ENCODE measurements at places on chromosomes 2 and 18.

GRCh38 chr2:135952891-135953290, 32.5 kb downstream of the DARS1 start:
- DNase-seq = no peak

DNA sequence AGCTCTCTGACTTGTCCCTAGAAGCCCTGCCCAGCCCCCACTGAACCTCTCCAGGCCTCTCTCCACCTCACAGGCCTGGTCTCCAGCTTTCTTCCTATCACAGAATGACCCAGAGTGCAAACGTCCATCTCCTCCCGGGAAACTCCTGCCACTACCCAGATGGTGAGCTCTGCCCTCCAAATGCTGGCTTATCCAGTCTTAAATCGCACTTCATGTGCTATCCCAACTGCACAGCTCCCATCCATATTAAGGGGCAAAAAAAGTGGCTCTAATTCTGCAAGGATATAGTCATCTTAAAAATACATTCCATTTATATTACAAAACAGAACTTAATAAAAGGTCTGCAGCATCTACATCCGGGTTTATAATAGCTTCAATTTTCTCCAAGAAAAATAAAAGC, 70.8 kb upstream of the CDC42EP3 start:
- no peak for DNase-seq

DNA sequence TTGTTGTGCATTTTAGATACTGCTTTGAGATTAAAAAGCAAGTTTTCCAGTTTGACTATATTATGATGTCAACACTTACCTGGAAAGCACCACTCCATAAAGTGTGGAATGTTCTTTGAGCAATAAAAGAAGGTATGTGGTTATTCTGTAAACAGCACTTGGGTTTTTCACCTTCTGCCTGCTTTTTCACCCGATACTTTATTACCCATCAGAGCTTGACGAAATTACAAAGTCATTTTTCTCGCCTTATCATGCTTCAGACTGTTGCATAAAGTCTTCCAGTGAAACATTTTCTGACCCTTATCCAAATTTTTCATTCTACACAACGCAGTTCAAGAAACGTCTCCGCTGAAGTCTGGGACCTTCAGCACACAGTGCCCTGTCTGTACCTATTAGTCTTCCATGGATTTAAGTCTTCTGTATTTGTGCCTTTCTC, 25.2 kb downstream of the CAB39 start:
- no peak for DNase-seq

GRCh38 chr2:48104418-48104817, 198.1 kb upstream of the FBXO11 start:
- no peak for DNase-seq

GRCh38 chr2:161122772-161123530, 37.3 kb upstream of the TANK start:
- DNase-seq = peak; percentile 78

DNA sequence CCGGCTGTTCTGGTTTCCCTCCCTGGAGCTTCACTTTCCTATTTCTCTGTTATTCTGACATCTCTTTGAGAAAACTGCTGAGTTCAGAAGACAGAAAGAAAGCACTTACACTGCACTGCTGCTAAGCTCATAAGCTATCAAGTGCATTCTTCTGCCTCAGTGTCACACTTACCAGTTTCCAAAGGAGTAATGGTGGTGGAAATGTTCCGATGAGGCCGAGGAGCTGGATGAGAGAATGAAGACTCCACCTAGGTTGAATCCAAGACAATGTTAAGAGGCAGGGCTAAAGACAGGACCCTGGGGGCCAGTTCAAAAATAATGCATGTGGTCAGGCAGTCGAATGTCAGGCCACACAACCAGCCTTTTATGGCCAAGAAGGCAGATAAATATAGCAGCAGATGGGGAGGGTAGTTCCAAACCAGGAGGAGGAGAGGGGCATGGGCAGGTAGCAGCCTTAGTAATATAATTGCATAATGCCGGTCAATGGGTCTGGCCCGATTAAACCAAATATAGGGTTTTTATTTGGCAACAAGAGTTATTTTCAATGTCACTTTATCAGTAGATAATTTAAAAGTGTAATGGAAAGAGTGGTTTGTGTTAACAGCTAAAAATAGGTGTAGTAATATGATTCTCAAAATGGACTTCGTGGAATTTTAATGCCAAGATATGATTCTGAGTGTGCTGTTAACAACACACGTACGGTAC, at the start of gene MYOM1:
MYOM1 (minus strand) TSS at position 338 of the 705 bp plus-strand sequence. CDS start 4,745 bp downstream, outside the sequence.
- DNase-seq = no peak

DNA sequence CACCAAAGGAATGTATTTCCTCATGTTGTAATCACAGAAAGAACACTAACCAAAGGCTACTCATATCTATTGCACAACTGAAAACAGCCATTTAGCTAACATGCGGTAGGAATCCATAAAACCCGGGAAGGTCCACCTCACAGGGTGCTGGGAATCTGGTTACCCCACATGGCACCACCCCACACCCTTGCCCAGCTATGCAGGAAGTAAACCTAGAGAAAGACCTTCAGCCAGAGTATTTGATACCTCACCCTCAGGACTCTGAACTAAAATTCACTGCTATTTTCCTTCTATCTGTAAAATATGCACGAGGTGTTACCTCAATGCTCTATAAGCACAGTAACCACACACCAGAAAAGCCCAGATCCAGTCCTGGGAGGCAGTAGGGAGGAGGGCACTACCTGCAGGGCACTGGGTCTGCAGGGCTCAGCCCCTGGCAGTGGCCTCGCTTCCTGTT, 45.8 kb downstream of the PTPN2 start:
- peak; percentile 75 for DNase-seq

DNA sequence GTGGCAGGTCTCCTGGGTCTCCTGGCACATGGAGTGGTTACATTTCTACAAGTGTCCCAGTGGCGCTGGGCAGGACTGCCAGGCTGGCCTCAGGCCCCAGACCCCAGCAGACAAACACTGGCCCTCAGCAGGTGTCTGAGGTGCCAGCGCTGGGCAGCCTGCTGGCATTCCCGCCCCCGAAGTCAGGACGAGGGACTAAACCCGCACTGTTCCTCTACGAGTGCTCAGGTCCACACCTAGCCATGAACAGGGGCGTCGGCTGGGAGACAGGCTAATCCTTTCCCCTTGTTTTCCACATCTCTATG, 12.8 kb downstream of the SNED1 start:
- DNase-seq = no peak

DNA sequence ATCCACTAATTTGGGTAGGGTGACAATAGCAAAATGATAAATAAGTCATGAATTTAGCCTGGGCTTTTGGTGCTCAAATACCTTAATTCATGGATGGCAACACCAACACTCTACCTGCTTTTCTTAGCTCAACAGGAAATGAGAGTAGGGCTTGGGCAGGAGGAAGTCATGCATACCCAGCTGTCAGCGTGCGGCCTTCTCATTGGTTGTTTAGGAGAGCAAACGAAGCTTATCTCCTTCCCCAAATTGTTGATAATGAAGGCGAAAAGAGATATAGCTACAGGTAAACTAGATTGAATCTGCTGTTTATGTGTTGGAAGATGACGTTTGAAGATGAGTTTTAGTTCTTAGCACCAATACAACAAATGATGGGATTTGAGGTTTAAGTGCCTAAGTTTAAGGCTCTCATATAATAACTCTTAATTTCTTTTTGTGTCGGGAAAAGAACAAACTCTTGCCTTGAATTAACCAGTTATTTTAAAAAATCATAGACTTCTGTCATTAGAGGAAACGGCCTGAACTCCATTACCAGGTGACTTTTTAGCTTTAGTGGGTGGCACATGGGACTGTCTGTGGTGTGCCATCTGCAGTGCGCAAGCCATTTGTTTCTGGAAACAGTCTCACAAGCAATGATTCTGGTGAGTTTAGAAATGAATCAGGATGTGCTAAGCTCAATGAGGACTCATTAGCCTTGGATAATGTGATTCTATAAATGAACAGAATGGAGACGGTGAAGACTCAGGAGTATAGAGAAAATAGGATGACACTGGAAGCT, 19.8 kb downstream of the MAP4K4 start:
- DNase-seq = no peak

- no peak for DNase-seq
Observed at GRCh38 chr2:134906726-134907125, 11.9 kb upstream of the CCNT2 start.

- DNase-seq = no peak
Observed at GRCh38 chr2:163621445-163622004, 114.3 kb downstream of the FIGN start.

DNA sequence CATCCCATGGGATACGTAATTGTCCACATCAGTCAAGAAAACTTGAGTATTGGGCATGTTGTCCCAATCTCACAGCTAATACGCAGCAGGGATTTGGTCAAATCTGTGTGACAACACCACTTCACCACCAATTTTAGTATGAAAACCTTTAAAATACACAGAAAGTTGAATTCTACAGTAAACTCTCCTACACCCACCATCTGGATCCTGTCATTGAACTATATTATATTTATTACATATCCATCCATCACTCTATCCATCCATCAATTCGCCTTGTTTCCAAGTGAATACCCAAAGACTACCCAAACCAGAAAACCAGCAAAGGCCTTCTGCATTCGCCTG, 846 bp upstream of the FKBP7 start:
- DNase-seq = no peak

DNA sequence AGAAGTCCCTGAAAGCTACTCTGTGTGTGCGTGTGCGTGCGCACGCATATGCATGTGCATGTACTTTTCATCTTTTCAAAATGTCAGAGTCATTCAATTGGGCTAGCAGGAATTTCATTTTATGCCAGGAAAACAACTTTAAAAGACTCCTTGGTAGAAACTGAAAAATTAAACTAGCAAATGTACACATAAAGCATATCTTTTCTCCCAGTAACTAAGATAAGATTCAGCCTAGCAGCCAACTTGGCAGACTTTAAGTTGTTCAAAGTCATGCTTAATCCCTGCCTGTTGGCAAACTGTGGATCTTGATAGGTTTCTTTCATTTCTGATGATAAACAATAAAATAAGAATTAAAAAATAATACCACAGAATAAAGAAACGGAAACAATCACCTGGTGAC, 1129.1 kb downstream of the LRP1B start:
- DNase-seq = no peak

GRCh38 chr2:103324671-103325070, 562.8 kb downstream of the TMEM182 start:
- no peak for DNase-seq

DNA sequence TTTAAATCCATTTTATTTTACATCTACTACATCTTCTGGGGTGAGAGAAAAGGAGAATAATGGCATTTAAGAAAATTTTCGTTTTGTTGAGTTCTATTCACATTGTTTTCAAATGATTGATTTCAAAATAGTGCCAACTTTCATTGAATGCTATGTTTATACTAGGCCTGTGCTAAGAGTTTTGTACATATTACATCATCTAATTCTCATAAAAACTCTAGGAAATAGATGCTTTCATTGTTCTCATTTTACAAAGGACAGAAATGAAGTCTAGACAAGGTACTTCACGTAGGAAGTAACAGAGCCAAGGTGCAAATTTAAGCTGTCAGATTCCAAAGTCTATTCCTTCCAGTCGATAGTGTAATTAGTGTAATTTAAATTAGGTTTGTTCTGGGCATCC, 402.8 kb upstream of the UBE2E3 start:
- DNase-seq = no peak

DNA sequence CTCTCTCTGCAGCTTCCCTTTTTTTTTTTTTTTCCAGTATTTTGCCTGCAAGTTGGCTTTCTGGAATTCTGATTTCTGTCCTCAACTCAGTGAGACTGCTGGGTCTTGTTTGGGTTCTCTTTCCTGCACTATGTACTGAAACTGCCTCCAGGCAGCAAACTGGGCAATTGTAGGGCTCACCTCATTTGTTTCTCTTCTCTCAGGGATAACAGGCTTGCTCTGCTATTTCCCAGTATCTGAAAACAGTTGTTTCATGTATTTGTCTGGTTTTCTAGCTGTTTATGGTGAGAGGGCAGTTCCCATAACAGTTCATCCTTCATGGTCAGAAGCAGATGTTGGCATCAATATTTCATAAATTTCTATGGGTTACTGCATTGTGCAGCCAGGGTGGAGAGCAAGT, 206.0 kb downstream of the CYRIA start:
- no peak for DNase-seq

DNA sequence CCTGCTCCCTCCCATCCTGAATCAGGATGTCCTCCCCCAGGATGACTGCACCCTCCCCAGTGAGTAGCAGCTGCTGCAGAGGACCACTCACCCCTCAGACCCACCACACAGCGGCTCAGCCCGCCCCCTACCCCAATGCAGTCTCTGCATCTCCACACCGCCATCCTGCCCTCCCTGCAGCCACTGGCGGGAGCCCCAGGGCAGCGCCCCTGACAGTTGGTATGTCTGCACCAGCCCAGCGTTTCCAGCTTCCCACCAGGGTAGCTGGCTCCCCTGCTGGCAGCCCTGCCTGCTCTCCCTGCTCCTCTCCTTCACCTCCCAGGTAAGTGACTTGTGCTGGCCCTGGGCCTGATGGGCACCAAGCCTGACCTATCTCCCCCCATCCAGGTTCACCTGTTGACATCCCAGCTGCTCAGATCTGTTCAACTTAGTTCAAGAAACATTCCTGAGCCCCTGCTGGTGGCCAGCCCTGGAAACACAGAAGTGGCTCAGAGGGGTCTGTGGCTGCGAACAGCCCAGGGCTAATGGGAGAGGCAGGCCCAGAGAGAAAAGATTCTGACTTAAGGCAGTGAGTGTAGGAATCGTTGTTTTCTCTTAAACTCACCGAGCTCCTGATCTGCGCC, 117.7 kb upstream of the RAB6C start:
- DNase-seq = no peak

DNA sequence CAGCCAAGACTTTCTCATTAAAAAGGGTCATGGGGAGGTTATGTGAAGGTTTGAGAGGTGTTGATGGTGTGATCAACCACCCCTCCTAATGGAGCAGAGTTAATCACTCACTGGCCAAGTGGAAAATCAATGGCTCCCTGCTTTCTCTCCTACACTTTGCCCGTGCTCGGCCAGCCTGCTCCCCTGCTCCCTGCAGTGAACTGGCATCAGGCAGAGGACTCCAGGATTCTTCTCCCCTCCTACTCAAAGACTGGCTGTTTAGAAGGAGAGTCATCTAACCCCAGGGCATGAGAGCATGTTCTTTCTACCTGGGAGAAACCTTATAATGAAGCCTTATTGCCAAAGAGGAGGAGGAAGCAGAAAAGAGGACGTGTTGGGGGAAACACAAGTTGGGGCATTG, 74.9 kb downstream of the SGPP2 start:
- DNase-seq = no peak

- peak; percentile 55 for DNase-seq
Observed at GRCh38 chr2:42102591-42103450, 55.0 kb downstream of the PKDCC start.

GRCh38 chr2:199848389-199849130, 2.4 kb downstream of the FTCDNL1 start:
- DNase-seq = no peak

GRCh38 chr2:230968921-230969658, 26.8 kb upstream of the SPATA3 start:
- no peak for DNase-seq

- DNase-seq = no peak
Observed at GRCh38 chr2:128323555-128323931, 4.9 kb upstream of the HS6ST1 start.

GRCh38 chr2:127535422-127535901, at the start of gene MYO7B:
Gene MYO7B, plus strand, starts transcription at chr2:127535683. Its CDS starts 24,040 bp downstream, at chr2:127559723.
- DNase-seq = no peak
